D341Med (cell line): ENCODE measurements at places on chromosomes 7 and 10.

- no peak for DNase-seq
Measured at GRCh38 chr7:122260336-122260735, 44.2 kb downstream of the FEZF1 start.

DNA sequence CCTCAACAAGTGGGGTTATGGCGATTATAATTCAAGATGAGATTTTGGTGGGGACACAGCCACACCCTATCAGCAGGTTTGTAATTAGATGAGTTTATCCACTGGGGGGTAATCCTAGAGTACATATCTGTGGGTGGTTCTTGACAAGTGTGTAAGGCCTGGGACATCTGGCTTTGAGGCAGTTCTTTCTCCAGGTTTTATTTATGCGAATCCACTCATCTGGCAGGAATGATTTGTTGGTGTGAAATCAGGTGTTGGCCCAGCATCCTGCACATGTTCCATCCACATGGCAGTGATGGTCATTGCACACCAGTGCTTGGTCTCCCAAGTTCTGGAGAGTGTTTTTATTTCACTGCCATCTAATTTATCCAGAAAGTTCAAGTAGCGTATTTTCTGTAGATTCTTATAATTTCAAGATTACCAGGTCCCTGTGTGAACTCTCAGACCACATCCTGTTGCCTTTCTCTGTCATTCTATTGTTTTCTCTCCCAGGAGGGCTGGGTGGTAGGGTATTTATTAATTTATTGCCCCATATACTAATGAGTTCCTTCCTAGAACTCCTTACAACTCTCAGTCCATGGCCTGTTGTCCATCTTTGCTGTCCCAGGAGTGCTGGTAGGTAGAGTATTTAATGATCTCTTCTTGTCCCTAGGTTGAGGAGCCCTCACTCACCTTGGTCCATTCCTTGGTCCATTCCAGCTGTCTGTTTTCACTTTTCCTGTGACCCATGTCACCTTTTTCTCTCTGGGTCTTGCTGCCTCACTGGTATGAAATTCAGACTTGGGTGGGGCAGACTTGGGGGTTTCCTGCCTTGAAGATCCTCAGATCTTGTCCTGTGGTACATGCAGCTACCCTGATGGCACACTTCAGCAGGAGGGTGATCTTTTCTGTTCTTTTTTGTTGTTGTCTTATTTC is 10.4 kb downstream of the RALA start:
- DNase-seq: no peak

- no peak for DNase-seq
Measured at GRCh38 chr10:110844617-110844881, 27.2 kb upstream of the PDCD4 start.

GRCh38 chr7:822692-823276 is 9.5 kb upstream of the SUN1 start:
- no peak for DNase-seq

DNA sequence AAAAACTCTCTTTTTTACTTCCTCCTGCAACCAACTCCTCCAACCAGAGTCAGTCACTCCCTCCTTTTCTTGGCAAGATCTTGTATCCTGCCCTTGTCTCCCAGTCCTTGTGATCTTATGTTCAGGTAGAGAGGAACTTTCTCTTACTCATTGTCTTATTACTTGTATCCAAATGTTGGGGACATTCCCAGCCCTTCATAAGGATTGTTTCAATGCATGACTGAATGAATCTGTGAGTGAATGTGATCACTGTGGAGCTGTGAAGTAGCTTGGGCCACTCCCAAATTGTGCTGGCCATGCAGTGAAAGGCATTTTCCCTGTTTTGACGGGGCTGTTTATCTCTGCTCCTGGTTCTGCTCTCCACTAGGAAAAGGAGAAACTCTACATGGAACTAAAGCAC is 93.7 kb downstream of the CFAP58 start:
- DNase-seq: no peak

DNA sequence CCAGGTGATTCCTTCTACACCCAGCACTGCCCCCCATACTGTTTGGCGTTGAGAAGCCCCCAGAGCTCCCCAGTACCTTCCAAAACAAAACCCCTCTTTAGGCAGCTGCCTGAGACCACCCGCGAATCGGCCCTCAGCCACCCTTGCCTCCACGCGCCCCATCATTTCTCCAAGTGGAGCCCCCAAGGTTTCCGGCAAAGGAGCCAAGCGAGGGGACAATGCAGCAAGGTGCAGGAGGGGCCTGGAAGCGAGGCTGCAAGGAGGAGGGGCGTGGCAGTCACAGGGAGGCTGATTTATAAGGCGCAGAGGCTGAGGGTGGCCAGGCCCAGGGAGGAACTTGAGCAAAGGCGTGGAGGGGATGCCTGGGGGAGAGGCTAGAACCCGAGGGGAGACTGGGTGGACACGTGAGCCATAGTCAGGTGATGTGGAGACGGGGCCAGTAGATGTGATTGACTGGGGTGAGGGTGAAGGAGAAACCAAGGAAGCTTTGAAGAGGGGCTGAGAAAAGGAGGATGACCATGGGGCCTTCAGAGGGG is 16.2 kb downstream of the SLC29A3 start:
- DNase-seq: no peak

- DNase-seq: no peak
Measured at GRCh38 chr7:143023047-143023446, 3.9 kb downstream of the OR9A2 start.

DNA sequence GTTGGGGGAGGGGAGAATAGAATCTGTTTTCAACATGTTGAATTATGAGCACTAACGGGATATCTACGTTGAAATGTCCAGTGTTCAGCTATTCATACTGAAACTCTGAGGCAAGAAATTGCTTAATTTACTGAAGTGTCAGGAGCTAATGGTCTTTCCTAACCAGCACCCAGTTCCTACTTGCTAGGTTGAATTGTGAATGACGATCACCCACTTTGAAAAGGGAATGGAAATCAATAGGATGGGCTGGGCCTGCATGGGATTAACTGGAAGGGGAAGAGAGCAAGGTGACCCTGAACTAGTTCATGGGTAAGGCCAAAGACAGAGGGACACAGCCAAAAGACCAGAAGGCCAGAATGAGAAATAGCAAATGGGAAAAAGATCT is 51.3 kb downstream of the HIPK2 start:
- DNase-seq: no peak

GRCh38 chr10:128178302-128178958 is 52.2 kb upstream of the MKI67 start:
- DNase-seq: peak; percentile 48

DNA sequence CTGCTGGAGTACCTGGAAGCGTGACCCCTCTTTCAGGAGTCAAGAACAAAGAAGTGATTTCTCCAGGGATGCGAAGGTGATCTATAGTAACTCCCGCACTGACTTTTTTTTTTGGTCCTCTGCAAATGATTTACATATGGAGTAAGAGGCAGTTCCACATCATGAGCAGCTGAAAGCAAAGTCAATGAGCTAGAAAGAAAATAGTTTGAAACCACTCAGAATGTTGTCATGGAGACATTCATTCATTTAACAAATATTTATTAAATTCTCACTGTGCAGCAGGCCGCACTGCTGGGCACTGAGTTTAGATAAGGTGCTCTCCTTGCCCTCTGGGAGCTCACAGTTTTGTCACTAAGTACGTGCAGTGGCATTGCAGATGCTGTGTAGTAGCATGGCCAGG is 206.7 kb downstream of the CAMK1D start:
- DNase-seq: no peak

GRCh38 chr7:128042012-128042411 is 10.8 kb upstream of the LRRC4 start:
- no peak for DNase-seq

- no peak for DNase-seq
Measured at GRCh38 chr10:13712476-13712836, 125.7 kb downstream of the PRPF18 start.

DNA sequence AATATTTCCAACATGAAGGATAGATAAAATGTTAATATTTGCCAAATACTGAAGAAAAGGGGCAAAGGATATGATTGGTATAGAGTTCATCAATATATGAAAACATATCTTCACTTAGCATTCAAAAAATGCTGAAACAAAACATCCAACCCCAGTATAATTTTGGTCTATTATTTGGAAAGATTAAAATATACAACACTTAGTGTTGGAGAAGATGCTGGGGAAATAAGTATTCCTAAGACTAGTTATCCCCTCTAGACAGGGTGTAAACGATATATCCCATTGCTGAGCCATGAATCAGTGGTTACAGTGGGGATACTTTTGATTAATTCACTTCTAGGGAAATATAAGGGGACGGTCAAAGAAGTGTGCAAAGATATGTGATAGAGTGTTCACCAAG is 187.3 kb upstream of the IMMP2L start:
- DNase-seq: no peak

- no peak for DNase-seq
Measured at GRCh38 chr10:97961945-97962344, 68.5 kb downstream of the CRTAC1 start.

GRCh38 chr7:144738708-144739314 is 97.0 kb downstream of the TPK1 start:
- DNase-seq: peak; percentile 41

GRCh38 chr10:26855186-26855585 is 5.6 kb downstream of the ABI1 start:
- DNase-seq: no peak

DNA sequence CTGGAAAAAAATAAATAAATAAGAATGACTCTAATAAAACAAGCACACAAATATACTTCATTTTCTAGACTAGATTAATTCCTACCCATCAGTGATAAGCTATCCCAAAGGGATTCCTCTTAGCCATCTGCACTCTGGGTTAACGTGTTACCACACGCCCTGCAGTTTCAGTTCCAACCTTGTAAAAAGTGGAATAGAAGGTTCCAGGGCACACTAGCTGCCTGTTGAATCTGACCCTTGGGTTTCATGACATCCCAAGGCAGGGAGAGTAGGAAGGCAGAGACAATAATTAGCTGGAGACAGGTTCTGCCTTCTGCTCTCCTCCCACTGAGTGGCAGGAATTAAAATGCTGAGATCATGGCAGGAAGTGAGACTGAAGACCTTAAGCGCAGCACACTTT is 33.5 kb downstream of the SLC37A3 start:
- peak; percentile 47 for DNase-seq

DNA sequence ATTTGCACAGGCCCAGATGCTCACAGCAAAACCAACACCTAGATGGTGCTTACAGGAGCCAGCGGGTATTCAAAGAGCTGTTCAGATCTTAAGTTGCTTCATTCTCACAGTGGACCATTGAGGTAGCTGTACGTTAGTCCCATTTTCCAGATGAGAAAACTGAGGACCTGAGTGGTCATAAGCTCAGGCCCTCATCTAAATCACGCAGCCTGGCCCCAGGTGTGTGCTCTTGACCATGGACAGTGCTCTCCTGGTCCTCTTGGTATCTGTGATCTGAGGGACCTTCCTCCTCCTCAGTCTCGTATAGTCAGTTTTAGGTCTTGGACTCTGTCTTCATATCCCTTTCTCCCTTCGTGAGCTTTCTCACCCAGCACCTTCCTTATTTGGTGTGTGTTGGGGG is 43.7 kb downstream of the HTRA1 start:
- no peak for DNase-seq

GRCh38 chr7:99209781-99210180 is 1.9 kb upstream of the KPNA7 start:
- DNase-seq: no peak

DNA sequence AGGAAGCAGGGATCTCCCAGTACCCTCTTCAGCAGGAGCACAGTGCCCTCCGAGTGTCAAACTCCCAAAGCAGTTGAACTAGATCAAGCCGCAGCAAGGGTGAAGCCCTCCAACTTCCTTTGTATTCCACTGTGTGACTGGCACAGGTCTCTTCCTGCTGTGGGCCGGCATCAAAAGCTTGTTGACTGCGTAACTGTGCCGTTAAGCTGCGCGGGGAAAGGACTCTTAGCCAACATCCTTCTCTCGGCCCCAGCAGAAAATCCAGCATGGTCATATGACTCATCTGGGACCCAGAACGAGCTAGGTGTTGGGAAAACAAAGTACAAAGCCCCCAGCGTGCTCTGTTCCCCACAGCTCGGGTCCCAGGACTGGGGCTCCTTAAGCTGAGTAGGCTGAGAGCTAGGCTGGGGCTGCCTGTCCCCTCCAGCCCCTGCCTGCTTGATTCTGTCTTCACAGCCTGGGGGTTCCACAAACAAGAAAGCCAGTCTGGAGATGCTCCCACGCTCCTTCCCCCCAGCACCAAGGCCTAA is 52.2 kb downstream of the COL17A1 start:
- no peak for DNase-seq

GRCh38 chr7:30165590-30165989 is 30.8 kb downstream of the MTURN start:
- DNase-seq: no peak

GRCh38 chr7:132776048-132776620 is 199.9 kb upstream of the PLXNA4 start:
- no peak for DNase-seq

DNA sequence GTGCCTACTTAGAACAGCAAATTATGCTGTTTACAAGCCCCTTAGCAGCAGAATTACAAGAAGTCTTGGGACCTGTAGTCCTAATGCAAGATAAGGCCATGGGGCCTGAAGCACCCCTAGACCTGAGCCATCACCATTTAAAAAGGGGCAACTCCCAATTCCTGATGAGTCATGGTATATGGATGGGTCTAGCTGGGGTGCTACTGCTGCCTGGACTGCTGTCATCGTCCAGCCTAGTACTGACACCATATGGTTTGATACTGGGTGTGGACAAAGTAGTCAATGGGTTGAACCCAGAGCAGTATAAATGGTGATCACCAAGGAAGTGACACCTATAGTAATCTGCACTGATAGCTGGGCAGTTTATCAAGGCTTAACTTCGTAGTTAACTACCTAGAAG is 450.0 kb downstream of the IPMK start:
- DNase-seq: no peak

DNA sequence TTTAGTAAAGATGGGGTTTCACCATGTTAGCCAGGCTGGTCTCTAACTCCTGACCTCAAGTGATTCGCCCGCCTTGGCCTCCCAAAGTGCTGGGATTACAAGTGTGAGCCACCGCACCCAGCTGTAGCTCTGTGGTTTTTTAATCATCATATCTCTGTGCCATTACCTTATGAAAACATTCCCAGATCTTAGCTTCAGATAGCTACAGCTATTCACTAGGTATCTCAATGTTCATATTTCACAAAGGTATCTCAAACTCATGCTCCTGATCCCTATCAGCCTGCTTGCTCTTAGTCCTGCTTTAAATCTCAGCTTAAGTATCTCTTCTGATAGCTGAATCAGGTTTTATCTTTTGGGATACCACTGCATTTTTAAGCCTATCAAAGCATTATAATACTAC is 74.8 kb downstream of the CDK13 start:
- DNase-seq: no peak

GRCh38 chr10:130871406-130871805 is 440.1 kb downstream of the TCERG1L start:
- DNase-seq: no peak
